ENCODE measurements at places on chromosomes 2 and 18.

DNA sequence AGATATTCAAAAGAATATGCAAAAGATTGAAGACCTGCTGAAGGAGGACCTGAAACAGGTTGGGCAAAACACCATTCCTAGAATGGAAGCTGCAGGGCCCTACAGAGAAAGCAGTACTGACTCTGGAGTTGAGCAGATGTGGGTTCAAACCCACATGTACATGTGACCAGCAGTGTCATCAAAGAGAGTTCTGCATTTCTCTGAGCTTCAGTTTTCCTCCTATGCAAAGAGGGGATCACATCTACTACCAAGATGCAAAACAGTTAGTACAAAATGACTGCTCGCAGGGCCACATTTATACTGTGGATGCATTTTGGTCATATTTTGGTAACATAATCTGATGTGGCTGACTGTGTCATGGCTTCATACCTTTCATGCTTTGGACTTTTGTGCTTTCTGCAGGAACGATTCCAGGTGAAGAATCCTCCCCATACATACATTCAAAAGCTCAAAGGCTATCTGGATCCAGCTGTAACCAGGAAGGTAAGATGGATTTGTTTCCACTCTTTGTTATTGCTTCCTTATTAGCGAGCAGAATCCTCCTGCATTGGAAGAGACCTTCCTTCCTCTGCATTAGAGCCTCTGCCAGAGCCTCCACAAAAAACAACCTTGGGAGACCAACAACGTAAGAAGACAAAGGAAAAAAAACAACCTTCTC, 174.8 kb downstream of the PRPF40A start:
- no peak for DNase-seq

DNA sequence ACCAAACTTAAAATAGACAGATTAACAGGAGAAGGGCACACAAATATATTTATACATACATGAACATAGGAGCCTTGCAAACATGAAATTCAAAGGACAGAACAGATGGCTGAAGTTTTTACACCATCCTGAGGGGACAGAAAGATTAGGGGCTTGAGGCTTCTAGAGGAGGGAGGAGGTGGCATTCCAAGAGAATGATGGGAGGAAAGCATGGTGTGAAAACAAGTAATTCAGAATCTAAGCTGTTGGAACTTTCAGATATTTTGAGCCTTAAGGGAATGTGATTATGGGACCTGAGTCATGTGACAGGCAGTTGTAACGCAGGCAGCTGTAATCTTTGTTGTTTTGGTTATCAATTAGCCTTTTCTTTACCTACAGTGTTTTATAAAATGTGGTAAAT, 225.2 kb upstream of the SPOPL start:
- no peak for DNase-seq

DNA sequence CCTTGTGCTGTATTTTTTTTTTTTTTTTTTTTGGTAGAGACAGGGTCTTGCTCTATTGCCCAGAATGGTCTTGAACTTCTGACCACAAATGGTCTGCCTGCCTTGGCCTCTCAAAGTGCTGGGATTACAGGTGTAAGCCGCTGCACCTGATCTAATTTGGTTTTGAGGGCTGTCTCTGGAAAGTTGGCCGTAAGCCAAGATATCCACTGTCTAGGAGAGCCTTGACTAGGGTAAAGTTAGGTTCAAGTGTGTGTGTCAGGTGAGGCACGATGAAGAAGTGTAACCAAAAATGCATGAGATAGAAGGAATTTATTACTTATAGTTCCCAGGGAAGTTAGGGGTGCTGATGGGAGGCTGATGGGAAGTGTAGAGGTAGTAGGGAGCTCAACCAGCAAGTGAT, 46.7 kb downstream of the INO80C start:
- DNase-seq, result no peak

- DNase-seq, result peak; percentile 47
Measured at GRCh38 chr2:101679037-101679726, 18.3 kb upstream of the MAP4K4 start.

- DNase-seq, result no peak
Measured at GRCh38 chr2:29105375-29105774, 9.8 kb upstream of the CLIP4 start.

- DNase-seq, result no peak
Measured at GRCh38 chr2:224401641-224402342, at the start of gene FAM124B. Gene FAM124B (minus strand): TSS chr2:224402107. CDS start chr2:224401768, 339 bp downstream.

DNA sequence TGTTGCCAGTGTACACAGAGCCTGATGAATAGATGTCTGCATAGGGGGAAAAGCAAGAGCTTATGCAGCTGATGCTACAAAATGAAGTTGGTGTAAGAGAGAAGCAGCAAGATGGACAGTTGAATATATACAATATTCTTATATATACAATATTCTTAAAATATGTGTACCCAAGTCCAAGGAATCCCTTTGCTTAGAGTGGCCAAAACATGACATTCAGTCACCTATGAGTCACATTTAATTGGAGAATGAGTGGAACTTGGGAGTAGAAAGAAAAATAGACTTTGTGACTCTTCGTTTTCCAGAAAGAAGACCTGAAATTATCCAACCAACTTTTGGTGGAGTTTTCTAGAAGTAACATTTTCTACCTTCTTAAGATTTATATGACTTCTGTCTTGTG, 81.8 kb downstream of the SCN9A start:
- no peak for DNase-seq

- DNase-seq, result no peak
Measured at GRCh38 chr2:179612591-179613298, 248.7 kb downstream of the ZNF385B start.

GRCh38 chr2:129117434-129117833, 798.8 kb upstream of the HS6ST1 start:
- DNase-seq, result no peak

DNA sequence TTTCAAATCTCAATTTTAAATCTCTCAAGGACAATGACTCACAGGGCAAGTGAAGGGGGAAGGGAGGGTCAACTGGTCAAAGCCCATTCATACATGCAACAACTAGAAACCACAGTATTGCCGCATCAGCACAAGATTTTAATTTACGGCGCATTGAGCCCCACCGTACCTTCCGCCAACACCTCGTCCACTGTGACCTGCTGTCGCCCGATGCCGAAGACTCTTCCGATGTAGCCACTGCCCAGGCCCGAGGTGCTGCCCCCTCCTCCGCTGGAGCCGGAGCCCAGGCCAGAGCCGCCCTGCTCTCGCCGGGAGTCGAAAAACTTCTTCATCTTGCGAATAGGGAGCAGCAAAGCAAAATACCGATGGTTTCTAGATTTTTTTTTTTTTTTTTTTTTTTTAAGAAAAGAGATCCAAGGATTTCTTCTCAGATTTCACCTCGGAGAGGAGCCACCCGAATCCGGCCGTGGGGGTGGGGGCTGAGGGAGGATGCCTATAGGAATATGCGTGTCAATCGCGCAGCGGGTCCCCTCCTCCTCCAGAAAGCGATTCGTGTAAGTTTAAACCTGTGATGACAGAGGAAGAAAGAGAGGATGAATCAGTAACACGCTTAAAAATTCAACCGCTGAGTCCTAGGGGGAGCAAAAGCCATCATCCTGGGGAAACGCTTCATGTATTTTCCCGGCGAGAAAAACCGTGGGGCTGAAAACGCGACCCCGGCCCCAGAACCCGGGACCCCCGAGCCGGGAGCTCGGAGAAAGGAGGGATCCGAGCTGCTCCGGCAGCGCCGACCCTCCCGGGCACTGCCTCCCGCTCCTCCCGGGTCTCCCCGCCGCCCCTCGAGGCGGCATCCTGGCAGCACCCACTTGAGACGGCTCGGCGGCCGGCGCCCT, 584 bp downstream of the AAK1 start:
- DNase-seq, result peak; percentile 76

DNA sequence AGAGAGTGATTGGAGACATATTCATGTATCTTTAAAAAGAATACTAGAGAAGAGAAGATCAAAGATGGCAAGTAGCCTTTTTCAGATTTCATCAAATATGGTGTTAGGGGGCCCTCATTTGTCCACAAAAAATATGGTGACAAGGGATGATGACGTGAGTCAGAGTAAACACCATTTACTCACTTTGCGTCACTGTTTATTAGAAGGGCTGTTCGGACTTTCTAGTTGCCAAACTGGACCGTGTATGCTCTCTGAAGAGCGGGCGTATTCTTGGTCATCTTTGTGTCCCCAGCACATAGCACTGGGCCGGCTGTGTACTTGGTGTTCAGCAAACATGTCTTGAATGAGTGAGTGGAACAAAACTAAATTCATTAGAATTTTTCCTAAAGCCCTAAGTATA, 37.5 kb downstream of the TTC39C start:
- DNase-seq, result no peak

DNA sequence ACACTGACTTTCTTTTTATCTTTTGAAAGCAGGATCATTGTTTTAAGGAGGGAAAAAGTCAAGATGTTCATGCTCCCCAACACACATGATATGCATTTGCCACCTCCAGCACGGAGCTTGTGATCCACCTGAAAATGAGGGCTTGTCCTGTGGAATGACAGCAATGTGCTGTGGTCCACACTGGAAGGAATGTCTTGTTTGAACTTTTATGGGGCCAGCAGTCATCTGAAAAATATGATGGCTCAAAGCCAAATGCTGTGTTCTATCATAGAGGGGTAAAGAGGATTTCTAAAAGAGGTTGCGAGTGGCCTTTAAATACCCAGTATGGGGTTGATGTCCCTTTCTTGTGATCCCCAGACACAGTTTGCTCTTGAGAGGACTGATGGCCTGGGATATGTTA, 226.5 kb upstream of the SPRED2 start:
- DNase-seq, result no peak

- DNase-seq, result no peak
Measured at GRCh38 chr2:148049284-148049683, 28.4 kb downstream of the MBD5 start.

DNA sequence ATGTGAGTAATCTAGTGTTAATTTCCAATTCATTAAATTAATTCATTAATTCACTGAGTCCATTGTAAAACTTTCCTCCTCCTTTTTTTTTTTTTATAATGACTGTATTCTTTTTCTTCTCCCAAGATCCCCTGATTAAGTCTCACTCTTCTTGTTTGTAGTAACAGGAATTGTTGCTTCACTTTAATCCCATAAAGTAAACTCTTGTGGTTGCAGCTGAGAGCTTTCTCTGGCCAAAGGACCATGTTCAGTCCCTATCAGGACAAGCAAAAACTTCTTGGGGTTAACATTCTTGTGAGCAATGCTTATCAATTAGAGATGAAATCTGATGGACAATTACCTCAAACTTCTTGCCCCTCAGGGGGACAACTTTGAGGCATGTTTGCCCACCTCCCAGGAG, 400.2 kb upstream of the SPHKAP start:
- no peak for DNase-seq

DNA sequence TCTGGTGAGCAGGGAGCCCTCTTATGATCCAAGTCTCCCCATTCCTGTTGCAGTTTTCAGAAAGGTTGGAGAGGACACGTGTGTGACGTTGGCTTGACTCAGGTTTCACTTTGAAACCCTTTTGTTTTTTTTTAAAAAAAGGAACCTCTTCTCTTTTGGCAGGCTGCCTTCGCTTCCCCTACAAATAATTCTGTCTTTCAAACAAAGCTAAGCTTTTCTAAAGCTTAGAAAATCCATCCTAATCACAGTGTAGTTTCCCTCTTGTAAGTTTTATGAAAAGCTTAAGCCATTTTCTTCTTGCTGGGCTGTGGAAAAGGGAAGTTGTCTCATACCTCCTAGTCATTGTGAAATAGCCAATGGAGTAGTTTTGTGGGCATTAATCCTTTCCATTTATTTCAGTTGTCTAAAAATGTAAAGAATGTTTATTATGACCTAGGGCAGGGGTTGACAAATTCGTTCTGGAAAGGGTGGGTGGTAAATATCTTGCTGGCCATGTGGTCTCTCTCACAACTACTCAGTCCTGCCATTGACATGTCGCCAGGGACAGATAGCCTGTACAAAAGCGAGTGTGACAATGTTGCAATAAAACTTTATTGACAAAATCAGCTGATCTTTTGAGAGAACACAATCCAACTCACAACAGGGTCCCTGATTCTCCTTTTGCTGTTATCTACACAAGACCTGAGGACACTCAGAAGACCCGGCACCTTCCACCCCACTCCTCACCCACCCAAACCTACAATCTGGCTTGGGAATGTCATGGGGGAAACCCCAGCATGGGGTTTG, 878.8 kb downstream of the RNF144A start:
- peak; percentile 35 for DNase-seq

- DNase-seq, result peak; percentile 73
Measured at GRCh38 chr2:86072271-86072858, 33.3 kb downstream of the POLR1A start.

GRCh38 chr2:126802316-126802715, 96.4 kb upstream of the TEX51 start:
- no peak for DNase-seq

- DNase-seq, result no peak
Measured at GRCh38 chr2:225697936-225698335, 298.4 kb downstream of the NYAP2 start.

DNA sequence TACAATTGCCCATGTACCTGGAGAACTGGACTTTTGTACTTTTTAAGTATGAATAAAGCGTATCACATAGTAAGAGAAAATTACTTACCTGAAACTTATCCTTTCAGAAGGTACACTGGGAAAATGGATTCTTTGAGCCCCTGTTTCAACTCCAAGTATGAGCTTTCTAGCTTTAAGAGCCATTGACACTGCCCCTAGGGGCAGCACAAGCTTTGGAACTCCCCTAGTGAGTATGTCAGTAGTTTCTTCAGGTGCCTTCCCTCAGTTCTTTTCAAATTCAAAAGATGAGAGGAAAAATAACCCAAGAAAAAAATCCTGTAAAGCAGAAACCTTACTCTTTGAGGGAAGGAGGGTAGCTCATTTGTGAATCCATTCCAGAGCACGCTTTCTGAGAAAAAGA, 124.1 kb downstream of the MEMO1 start:
- DNase-seq, result peak; percentile 27

- DNase-seq, result no peak
Measured at GRCh38 chr2:113300281-113300680, 21.6 kb upstream of the PAX8 start.

- peak; percentile 65 for DNase-seq
Measured at GRCh38 chr2:237878321-237879057, 19.1 kb downstream of the RAMP1 start.

GRCh38 chr2:50785816-50786215, 246.1 kb downstream of the NRXN1 start:
- DNase-seq, result no peak

DNA sequence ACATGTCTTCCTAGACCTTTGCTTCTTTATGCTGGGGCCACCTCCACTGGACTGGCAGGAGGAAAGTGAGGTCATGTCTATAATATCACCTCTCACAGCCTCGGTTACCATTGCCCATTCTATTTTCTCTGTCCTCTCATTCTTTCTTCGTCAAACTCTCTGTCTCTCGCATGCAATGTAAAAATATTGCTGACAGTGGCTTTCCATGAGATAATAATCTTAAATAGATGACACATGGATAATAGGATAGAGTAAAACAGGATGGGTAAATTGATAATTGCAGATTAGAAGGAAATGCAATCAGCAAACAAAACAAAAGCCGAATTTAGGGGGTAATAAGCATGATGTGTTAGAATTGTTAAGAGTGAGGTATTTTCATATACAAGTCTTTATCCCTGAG, 215.7 kb upstream of the PARD3B start:
- DNase-seq, result no peak

All from MCF 10A (cell line).